ENCODE measurements at places on chromosomes 2 and 18.

DNA sequence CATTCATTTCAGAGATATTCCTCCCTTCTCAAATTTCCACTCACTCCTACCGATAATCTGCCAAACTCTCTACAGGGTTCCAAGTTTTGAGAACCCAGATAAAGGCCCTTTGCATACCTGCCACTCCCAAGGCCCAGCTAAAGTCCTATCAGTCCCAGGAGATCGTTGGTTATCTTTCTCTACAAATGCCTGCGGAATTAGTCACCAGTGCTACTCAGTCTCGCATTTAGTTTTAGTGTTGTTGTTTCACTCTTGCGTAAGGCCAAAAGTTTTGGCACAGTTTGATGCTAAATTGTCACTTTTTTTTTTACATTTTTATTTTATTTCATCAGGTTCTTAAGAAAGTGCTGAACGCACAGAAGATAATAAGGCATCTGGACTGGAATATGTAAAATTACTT is 29.2 kb upstream of the SETBP1 start:
- no peak for DNase-seq

DNA sequence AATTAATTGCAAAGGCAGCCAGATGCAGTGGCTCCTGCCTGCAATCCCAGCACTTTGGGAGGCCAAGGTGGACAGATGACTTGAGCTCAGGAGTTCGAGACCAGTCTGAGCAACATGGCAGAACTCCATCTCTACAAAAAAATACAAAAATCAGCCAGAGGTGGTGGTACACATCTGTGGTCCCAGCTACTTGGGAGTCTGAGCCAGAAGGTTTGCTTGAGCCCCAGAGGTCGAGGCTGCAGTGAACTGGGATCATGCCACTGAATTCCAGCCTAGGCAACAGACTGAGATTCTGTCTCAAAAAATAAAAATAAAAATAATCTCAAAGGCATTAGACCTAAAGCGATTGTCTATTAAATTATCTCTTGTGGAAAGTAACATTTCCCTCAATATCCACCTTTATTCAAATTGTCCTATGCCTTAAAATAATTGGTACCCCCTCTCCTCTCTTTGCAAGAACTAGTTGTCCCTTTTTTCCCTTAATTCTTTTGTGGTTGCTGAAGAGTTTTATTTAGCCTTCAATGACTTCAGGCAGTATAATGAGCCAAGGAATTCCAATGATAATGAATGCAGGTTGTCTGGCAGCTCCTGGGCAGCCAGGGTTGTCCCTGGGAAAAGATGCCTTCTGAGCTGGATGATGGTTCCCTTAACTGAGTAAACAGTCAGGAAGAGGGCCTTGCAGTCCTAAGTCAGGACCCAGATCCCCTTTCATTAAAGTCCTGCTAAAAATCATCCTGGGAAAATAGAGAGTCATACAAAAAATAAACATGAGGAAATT is 32.2 kb downstream of the GPR75 start:
- DNase-seq = no peak

GRCh38 chr18:63017076-63017475 is 301.7 kb downstream of the PHLPP1 start:
- DNase-seq = no peak

GRCh38 chr2:231315896-231316295 is 79.6 kb upstream of the B3GNT7 start:
- no peak for DNase-seq

DNA sequence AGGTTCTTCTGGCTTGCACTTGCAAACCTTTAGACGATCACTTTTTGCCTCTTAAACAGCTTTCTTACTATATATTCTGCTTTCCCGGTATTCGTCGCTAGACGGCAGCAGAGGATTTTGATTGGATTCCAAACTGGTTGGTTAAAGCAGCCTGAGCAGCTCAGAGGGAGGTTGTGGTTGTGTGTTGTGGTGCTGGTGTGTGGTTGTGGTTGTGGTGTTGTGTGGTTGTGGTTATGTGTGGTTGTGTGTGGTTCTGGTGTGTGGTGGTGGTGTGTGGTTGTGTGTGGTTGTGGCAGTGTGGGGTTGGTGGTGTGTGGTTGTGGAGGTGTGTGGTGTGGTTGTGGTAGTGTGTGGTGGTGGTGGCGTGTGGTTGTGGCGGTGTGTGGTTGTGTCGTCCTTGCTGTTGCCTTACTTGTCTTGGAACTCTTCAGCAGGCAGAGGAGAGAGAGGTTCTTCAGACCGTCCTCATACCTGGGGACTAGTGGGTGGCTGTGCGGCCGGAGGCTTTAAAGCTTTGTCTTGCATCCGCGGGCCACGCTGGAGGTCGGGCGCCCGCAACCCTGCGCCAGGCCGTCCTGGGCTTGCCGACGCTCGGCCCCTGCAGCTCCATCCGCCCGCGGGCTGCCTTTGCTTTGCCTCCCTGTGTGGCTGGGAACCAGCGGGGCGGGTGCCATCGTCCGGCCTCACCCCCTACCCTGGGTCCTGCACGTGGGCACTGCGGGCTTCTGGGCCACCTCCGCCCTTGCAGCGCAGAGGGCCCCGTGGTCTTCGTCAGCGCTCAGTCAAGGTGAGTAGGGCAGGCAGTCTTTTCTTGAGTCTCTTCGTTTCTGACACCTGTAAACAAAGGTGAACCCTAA is 190.8 kb downstream of the ARHGAP28 start:
- DNase-seq = peak; percentile 75

GRCh38 chr2:99863903-99864270 is 278.5 kb downstream of the AFF3 start:
- peak; percentile 23 for DNase-seq

- DNase-seq = no peak
These were observed 53.8 kb downstream of the NEDD4L start for GRCh38 chr18:58097907-58098166.

DNA sequence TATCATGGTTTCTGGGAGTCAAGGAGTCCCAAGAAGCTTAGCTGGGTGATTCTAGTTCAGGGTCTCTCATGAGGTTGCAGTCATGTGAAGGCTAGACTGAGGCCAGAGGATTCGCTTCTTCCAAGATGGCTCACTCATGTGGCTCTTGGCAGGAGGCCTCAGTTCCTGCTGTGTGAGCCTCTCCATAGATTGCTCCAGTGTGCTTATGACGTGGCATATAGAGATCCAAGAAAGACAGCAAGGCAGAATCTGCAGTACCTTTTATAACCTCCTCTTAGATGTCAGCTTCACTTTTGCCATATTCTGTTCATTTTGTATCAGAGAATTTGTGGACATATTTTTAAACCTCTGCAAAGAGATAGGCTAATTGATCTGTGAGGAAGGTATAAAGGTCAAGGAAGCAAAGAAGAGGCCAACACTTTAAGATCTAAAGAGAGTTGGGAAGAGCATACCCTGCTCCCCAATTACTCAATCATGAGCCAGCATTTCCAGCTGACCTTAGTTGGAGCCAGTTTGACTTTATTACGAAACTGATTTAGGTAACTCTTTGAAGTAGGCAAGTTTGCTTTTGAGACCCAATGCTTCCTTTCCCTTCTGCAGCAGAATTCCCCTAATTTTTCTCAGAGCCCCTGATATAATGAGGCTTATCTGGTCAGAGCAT is 134.7 kb downstream of the EML6 start:
- no peak for DNase-seq

DNA sequence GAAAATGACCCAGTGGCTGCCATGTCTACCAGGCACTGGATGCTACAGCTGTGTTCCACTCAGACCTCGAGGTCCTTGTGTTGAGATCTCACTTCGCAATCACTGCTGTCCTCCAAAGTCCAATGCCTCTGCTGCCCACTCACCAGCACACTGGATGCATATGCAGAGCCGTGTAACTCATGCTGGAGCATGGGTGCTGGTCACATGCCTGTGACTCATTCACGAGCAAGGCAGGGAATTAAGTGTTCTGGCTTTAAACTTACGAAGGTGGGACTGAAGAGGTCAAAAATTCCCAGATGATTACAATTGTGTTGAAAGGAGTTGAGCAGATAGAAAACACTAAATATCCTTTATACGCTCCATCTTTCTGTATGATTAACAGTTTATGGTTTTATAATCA is 417.5 kb downstream of the NUP35 start:
- DNase-seq = no peak

DNA sequence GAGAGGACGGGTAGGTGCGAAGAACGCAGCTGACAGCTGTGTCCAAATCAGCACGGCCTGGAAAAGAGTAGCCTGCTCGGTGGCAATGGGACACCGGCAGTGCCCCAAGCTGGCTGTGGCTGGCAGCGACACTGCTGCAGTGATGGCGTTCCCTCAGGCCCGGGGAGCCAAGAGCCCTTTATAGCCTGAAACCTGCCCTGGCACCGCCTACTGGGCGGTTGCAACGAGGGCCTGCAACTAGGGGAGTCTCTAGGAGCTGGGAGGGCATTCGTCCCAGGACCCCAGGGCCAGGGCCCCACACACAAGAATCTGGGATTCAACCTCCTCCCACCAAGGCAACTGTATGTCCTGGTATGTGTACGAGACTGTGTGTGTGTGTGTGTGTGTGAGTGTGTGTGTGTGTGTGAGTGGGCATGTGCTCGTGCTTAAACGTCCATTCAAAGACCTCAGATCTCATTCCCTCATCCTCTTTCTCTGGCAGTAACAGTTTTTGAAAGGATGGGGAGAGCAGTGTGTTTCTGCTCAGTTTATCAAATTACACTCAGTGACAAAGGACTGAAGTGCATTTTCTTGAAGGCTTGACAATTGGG is 6.8 kb upstream of the CYP26B1 start:
- DNase-seq = no peak

DNA sequence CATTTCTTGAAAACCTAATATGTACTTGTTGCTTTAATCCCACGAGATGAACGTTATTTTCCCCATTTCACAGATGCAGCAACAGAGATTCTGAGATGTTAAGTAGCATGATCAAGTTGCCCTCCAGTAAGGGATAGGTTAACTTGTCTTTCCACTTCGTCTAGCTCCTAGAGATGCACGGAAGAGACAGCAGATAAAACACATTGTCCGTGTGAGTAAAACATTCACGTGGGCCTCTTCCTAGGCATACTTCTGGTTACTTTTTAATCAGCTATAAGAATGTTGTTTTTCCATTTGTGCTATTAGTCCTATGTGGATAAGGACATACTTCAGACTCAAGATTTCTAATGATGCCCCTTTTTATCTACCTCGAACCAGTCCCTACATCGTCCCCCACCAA is 1.2 kb upstream of the ARHGAP28 start:
- no peak for DNase-seq

DNA sequence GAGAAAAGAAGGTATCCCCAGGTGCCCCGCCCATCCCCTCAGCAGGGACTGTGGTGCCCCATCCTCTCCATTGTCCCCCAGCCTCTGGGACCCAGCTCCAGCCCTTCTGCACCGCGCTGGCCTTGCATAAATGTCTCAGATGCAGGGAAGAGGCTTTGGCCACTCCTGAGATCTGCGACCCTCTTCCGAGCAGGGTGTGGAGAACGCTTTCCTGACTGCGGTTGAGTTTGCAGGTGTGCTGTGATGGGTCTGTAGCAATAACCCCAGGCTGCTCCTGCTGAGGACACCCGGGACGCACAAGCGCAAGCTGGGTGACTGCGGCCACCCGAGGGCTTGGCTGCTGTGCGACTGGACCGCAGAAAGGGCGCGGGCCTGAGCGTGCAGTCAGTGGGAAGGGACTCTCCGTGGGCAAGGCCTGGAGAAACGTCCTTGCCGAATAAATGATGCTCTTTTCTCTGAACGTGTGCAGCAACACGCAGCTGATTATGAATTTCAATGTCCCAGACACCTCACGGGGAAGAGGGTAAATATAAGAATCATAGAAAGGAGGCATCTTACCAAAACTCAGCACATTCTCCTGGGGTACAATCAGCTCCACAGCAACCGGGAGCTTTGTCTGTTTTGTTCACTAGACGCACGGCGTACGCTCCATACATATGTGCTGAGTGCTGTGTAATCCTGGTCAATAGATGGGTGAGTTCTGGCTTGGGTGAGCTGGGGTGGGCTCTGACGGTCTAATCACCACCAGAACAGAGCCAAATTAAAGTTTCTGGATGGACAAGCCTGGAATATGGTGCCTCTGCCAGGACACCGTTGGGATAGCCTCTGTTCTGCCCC is 67.5 kb upstream of the ZNF516 start:
- no peak for DNase-seq

GRCh38 chr2:111705711-111706336 is 178.2 kb downstream of the ANAPC1 start:
- peak; percentile 83 for DNase-seq

GRCh38 chr2:190641469-190641868 is 7.4 kb upstream of the NAB1 start:
- no peak for DNase-seq

- no peak for DNase-seq
These were observed 25.3 kb upstream of the BZW1 start for GRCh38 chr2:200786423-200786822.

- DNase-seq = no peak
These were observed 151.2 kb downstream of the CAPN13 start for GRCh38 chr2:30656079-30656478.

GRCh38 chr2:239202836-239203235 is 198.0 kb downstream of the HDAC4 start:
- no peak for DNase-seq

DNA sequence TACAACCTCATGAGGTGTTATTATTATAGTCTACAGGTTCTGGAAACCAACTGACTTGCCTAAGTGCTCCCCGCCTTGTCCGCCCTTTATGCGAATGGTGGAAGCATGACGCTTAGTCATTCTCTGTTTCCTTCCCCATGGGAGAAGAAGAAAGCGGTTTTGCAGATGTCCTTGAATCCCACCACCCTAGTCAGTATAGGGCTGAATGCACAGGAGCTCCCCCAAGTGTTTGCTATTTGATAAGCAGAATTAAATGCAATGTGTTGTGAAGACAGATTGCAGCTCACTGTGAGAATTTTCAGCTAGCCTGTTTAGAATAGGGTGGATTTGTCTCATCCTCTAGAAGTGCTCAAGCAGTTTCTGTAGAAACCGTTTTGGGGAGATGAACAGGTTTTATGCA is 652.0 kb downstream of the DCC start:
- no peak for DNase-seq

DNA sequence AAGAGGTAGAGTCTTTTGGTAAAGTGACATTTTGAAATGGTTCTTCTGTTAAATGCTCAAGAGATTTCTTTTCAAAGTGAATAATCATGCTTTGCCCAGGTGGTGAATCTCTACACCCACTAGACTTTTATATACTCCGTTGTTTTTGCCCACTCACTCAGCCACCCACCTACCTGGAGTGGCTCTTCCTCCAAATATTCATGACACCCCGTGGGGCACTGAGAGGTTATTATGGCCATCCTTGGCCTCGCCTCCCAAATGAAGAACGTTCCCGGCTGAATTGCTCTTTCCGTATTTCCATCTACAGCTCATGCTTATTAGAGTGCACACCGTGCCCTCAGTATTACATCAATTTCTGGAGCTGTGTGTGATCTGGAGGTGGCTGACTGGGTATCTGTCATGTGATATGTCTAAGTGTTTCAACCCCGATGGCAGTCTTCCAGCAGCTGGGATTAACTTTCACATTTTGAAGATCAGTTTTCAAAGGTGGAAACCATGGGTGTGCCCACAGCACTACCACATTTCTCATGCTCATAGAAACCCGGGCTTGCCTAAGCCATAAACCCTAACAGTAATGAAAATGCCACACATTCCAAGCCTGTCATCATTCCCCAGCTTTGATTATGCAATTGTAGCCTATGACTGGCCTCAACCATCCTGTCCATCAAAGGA is 406.6 kb upstream of the MMADHC start:
- DNase-seq = no peak

- DNase-seq = peak; percentile 81
These were observed 22.3 kb downstream of the RNF125 start for GRCh38 chr18:32040936-32041335.

- no peak for DNase-seq
These were observed 643.0 kb upstream of the FAM98A start for GRCh38 chr2:34241905-34242762.

- DNase-seq = no peak
These were observed 167.3 kb downstream of the MAIP1 start for GRCh38 chr2:200122683-200123082.

Data from hematopoietic multipotent progenitor cell treated with erythropoietin and hydrocortisone succinate and interleukin-3 and kit ligand, for 6 days (in vitro differentiated cells).